ENCODE measurements at places on chromosomes 11 and 22. TPM values are rescaled to one million over a fixed set of nuclear protein-coding genes. Genes with fewer than 3 reads are reported as not detected.

Gene NRIP3
- 0.37 TPM for total RNA-seq

Gene SAA4
- not detected for total RNA-seq

Gene BTBD18
- total RNA-seq: not detected

Gene CEND1
- 0.22 TPM for total RNA-seq

Gene RASGRP2
- 8.0 TPM for total RNA-seq

Gene B4GALNT4
- total RNA-seq: 0.12 TPM

Gene TRIM51
- total RNA-seq: not detected

Gene GRK3
- 1.8 TPM for total RNA-seq

Gene CARS1
- 24.2 TPM for total RNA-seq

Gene MYBPC3
- total RNA-seq: 0.50 TPM

Gene MUC6
- not detected for total RNA-seq

Gene KREMEN1
- 46.8 TPM for total RNA-seq

Gene ASCL2
- not detected for total RNA-seq

Gene LRRC10B
- 0.69 TPM for total RNA-seq

Gene DEAF1
- total RNA-seq: 22.8 TPM

Gene PRODH
- 4.5 TPM for total RNA-seq

Gene SLC29A2
- 45.1 TPM for total RNA-seq

Gene C1QTNF4
- total RNA-seq: not detected

Gene TP53AIP1
- not detected for total RNA-seq

Gene OR5I1
- not detected for total RNA-seq

Gene CABP4
- total RNA-seq: 1.4 TPM

Gene CBLIF
- not detected for total RNA-seq

Gene NEFH
- 0.30 TPM for total RNA-seq

Gene OR4A16
- not detected for total RNA-seq

Gene SLC16A8
- not detected for total RNA-seq

Gene UBQLNL
- total RNA-seq: not detected

Gene B3GAT1
- not detected for total RNA-seq

Gene KRTAP5-4
- total RNA-seq: not detected

Gene LRRN4CL
- 3.0 TPM for total RNA-seq

Gene SCGB2A2
- total RNA-seq: not detected

Gene NPAS4
- not detected for total RNA-seq
